ENCODE measurements at places on chromosomes 5 and 9.

DNA sequence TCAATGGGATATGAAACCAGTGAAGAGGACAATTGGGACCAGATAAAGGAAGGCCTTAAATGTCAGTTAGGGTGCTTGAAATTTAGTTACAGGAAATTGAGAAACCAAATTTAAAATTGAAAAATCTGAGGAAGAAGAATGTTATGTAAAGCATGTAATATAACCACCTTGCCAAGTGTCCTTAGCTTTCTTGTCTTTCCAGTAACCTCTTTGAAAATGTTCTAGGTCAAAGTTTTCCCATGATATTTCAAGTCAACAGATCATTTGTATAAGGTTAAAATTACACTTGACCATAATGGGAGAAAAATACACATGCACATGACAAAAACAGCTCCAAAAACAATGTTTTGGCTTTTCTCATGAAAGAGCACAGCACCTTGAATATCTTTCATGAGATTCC is 21.1 kb downstream of the LOX start:
- DNase-seq = no peak

- DNase-seq = no peak
Observed at GRCh38 chr9:16579872-16580432, 290.5 kb downstream of the BNC2 start.

- no peak for DNase-seq
Observed at GRCh38 chr5:112156211-112156610, 262.9 kb downstream of the EPB41L4A start.

DNA sequence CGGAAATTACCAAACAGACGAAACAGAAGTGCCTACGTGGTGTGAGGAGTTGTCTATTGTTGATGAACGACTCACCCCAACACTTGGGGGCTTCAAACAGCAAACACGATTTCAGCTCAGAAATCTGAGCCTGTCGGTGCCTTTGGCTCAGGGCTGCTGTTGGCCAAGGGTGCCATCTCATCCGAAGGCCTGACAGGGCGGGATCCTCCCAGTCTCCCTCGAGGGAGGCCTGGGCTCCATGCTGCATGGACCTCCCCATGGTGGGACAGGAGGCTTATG is 1.3 kb downstream of the LRRC14B start:
- DNase-seq = no peak

GRCh38 chr9:104361207-104361606 is 142.9 kb upstream of the OR13F1 start:
- no peak for DNase-seq

GRCh38 chr5:102271759-102272158 is 24.3 kb downstream of the SLCO4C1 start:
- no peak for DNase-seq

GRCh38 chr5:80206282-80206681 is 49.6 kb downstream of the SERINC5 start:
- DNase-seq = no peak

DNA sequence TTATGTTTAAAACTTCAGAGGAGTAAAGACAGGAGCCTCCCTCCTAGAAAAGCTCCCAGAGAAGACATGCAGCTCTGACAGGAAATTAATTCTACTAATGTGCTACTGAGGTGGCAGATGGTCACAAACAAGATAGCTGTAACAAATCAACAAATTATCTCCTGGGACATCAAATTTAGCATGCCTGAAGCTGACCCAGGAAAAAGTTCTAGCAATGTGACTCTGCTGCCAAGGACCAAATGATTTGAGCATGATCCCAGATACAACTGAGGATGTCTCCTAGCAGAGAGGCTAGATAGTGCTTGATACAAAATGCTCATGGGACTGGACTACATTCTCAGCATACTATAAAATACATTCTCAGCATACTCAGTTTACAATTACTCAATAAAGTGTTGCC is 413.5 kb upstream of the SMC2 start:
- DNase-seq = no peak

DNA sequence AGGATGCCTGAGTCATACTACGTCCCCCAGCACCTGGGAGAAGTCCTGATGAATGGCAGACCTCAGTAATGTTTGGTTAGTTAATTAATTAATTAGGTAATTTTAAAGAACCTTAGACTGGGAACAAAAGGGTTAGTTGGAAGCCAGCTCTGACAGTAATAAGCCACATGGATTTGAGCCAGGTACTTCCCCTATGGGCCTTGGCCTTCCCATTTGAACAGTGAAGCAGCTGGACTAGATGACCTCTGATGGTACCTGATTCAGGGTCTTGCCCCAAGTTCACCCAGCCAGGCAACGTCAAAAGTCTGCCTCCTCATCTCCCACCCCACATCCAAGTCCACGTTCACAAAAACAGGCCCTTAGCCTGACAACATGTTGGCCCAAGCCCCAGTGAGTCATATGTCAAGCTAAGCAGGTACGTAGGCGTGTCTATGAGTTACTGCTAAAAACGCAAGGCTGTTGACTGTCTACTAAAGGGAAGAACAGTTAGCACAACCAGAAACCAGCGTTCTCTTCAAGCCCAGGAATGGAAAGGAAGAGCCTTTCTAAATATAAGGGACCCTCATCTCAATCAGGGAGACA is 303.2 kb downstream of the ACTL7B start:
- no peak for DNase-seq

- no peak for DNase-seq
Observed at GRCh38 chr5:88979244-88979643, 96.3 kb upstream of the MEF2C start.

DNA sequence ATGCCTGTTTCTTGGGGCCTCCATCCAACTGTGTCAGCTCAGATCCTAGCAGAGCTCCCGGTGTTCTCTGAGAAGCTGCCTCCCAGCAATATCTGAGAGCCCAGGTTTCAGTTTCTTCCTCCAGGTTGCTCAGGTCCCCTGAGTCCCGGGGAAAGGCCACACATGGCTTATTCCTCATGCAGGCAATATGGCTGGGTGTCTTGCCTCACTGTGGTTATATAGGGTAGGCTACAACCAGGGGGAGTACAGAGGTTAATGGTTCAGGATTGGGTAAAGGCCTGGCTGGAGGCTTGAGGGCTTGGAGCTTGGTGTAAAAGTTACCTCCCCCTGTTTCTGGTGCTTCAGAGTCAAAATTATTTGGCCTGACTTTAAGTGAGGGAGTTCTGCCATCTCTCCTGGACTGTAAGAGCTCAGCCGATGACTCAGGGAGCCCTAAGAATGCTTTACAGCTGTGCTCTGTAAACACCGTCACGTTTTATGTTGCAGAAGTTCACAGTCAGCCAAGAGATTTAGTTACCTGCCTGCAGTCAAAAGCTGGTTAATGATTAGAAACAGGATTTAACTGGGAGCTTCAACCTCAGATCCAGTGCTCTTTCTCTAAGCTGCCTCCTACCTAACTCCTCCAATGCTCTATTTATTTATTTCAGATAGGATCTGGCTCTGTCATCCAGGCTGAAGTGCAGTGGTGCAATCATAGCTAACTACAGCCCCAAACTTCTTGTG is 24.3 kb upstream of the UBAP2 start:
- DNase-seq = no peak

- no peak for DNase-seq
Observed at GRCh38 chr5:26237489-26237888, 800.9 kb downstream of the CDH9 start.

- no peak for DNase-seq
Observed at GRCh38 chr5:147860641-147861025, 17.9 kb upstream of the SCGB3A2 start.

DNA sequence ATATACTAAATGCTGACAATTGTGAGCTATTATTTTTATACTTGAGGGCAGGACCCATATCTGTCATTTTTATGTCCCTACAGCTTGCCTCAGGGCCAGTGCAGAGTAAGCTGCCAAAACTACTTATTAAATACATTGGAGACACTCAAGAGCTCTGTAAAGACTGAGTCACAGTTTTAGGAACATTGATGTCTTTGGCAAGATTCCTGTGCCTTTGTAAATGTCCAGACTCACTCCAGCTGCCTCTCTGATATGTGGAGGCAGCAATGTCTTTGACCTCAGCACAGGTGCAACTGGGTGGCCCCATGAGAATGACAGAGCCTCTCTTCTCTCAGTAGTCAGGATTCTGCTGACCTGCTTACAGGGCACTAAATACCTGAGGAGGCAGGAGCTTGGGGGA is 363.2 kb downstream of the OSTF1 start:
- no peak for DNase-seq

DNA sequence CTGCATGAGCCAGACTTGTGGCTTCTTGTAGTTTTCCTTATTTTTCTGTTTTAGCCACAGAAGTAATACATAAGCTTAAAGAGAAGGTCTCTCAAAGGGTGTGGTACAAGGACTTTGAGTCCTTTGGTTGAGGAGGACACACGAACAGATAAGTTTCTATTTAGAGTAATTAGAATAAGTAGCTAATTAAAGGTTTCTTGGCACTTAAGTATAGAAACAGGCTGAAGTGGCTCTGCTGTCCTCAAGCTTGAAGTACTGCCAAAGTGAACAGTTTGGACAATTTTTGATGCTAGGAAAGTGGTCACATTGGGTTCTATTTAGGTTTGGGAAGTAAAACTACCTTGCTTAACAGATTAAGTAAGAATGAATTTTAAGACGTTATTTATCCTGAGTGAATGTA is 278.3 kb upstream of the MPDZ start:
- no peak for DNase-seq

DNA sequence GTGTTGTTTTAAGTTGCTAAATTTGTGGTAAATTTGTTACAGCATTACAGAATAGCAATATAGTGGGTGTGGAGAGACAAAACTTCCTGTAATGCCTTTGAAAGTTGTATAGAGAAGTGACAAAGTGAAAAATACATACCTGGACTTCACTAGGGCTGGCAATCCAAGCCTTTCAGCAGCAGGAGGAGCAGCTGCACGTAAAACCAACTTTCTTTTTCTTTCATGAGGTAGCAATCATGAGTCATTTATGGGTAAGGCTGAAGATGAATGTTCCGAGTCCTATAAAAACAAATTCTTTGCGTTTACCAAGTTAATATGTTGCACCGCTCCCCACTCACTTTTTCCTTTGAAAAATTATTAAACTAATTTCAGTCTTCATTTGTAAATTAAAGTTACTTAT is 1138.2 kb downstream of the TAF11L14 start:
- DNase-seq = no peak

DNA sequence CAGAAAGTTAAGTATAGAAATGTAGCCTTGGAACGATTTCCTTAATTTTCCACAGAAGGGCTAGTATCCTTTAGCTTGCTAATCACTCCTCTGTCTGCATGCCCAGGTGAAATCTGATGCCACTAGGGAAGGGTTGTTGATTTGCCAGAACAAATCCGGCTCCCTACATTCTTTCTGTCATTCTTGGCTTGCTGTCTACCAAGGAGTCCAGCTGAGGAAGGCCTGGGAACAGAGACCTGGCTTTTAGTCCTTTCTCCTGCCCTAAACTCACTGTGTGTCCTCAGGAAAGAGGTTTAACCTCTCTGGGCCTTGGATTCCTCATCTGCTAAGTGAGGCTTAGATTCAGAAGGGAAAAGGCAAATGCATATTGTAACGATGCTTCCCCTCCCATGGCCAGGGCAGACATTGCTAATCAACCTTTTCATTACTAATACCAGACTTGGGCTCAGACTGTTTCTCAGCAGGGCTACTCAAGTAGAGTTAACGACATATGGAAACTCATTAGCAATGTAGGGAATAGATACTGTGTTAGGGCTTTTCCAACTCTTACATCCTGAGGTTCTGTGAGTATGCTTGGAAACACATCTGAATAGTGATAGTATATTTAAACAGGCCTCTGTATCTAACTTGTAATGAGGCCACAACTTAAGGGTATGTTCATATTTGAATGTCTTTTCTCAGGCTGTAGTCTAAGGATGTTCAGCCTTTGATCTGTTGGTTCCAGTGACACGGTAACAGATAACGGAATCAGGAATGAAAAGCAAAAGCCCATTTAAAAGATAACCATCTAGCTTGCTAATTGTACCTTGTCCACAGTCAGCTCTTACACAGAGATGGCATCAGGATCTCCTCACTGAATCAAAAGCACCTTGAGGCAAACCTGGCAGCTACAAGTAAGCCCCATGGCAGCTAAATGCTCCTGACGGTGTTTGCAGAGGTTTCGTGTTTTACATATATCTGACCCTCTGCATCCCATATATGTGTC is 4.1 kb downstream of the GALNT10 start:
- DNase-seq = no peak

- no peak for DNase-seq
Observed at GRCh38 chr9:138063033-138063432, 185.5 kb downstream of the CACNA1B start.

DNA sequence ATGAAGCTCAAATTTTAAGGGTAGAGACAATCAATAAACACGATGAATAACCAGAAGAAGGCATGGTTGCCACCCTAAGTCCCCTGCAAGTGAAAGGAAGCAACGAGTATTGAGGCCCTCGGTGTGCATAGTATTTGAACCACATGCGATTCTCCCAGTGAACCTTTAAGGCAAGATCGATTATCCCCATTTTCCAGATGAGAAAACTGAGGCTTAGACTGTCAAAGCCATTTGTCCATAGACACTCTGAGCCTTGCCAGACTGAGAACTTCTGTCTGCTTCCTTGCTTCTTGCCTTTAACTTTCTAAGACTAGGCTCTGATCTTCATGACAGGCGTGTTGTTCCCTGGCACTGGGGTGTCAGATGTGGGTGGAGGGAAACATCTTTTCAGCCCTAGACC is 58.2 kb downstream of the COL27A1 start:
- no peak for DNase-seq

GRCh38 chr9:124663046-124663961 is 107.8 kb downstream of the NR6A1 start:
- DNase-seq = no peak

- DNase-seq = no peak
Observed at GRCh38 chr5:4636378-4636777, 503.8 kb upstream of the ADAMTS16 start.

DNA sequence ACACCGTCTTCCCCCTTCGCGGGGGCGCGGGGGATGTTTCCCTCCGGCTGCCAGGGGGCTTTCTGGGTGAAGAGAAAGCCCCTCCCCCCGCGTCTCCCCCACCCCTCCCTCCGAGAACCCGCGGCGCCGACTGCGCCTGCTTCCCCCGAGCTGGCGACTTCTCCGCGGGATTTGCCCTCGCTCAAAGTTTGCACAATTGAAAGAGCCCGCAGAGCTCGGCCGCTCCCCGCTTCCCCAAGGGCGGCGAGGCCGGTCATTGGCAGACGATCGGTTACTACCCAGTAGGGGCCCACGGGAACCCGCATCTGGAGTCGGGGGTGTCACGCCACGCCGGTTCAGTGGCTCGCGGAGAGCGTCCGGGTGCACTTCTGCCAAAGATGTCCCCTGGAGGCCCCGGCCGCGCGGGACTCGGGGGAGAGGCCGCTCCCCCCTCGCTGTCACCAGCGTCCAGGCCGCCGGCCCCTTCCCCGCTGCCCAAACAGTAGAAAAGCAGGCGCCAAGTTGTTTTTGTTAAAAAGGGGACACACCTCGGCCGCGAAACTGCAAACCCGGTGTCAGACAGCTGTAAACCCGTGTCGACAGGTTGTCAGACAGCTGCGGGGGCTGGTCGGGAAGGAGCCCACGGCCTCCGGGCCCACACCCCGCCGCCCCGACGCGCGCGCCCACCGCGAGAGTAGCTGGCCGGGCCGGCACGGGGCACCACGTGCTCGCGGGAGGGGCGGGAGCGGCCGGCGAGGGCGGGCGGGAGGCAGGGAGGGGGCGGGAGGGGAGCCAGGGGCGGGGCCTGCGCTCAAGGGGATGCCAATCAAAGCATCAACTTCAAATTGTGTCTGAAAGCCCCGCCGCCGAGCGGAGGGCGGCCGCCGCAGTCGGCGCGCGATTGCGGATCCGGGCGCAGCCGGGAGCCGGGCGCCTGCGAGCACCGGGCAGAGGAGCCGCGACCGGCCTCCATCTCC is at the start of gene IRX1:
TSS of gene IRX1 (plus strand) at position 827 of the 956 bp plus-strand sequence. CDS start 274 bp downstream, outside the sequence.
- DNase-seq = no peak

All from CD4-positive, alpha-beta T cell treated with Interleukin-15 for 1 hour (primary cell).